ENCODE measurements at places on chromosomes 5 and 9. TPM values are rescaled to one million over a fixed set of nuclear protein-coding genes. Genes with fewer than 3 reads are reported as not detected.

Gene RORB
- not detected for total RNA-seq

Gene EPB41L4B
- not detected for total RNA-seq

Gene TMEM252
- total RNA-seq: not detected

Gene COL15A1
- total RNA-seq: not detected

Gene ALDH1A1
- 0.16 TPM for total RNA-seq

- no peak for DNase-seq
Observed at GRCh38 chr9:12667892-12668291, 25.3 kb upstream of the TYRP1 start.

GRCh38 chr9:2709645-2710101 is 7.6 kb upstream of the KCNV2 start:
- DNase-seq: no peak

- DNase-seq: no peak
Observed at GRCh38 chr9:21465859-21466518, 16.1 kb downstream of the IFNE start.

DNA sequence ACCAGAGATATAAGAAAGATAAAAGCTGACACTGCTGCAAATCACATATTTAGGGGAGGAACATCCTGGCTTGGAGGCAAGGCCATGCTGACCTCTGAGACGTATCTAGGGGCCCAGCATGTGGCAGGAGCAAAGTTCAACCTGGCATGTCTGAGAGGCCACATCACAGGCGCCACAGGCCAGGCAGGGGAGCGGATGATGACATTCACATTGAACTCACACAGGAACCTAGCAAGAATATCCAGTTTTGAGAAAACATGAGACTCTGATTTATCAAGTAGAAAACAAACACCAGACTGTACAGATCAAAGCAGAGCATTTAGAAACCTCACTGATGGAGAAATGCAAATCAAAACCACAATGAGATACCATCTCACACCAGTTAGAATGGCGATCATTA is 64.2 kb upstream of the STK32A start:
- DNase-seq: no peak

DNA sequence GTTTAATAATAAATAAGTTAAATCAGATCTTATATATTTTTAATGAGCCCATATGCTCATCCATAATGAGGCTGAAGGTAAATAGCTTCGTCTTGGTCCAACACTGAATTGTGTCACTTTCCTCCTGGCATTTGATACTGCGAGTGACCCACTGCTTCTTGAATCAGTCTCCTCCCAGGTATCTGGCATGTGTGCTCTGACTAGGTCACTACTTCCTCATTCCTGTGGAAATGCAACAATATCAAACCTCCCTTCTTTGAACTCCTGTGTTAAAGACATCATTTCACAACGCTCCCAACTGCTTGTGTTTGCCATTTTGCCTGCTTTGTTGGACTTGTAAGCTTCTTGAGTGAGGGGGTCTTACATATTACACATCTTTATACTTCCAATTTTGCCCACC is 157.7 kb downstream of the SLC24A2 start:
- DNase-seq: no peak

DNA sequence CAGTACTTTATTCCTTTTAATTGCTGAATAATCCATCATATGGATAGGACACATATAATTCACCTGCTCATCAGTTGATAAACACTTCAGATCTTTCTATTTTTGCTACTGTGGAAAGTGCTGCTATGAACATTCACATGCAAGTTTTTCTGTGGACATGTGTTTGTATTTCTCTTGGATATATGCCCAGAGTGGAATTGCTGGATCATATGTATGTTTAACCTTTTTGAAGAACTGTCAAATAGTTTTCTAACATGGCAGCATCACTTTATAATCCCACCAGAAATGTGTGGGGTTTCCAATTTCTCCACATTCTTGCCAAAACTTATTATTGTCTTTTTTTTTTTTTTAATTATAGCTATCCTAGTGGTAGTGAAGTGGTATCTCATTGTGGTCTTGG is 15.1 kb downstream of the CARTPT start:
- DNase-seq: no peak

DNA sequence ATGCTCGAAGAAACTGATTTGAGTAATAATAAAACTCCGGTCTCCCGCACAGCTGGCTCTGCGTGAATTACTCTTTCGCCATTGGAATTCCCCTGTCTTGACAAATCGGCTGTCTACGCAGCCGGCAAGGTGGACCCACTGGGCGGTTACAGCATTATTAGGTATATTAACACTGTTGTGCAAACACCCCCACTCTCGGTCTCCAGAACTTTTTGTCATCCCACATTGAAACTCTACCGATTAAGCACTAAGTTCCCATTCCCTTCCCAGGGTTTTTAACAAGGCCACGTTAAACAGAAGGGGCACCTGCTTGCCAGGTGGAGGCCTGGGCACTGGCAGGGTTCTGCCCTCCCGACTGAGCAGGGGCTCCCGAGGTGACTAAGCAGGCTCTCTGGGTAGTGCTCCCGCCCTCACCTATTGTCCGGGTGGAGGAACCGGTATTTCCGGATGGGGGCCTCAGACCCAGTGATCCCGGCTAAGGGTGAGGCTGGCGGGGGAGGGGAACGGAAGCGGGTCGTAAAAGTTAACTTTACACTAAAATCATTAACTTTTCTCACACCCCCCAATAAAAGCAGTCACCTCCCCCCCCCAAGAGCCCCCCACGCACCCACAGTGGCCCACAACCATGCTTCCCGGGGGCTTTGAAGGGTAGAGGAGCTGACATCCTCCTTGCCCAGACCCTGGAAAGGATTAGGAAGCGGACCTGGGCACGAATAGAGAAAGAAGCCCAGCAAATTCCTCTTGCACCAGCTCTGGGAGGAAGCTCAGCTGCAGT is 53.5 kb upstream of the TJP2 start:
- DNase-seq: no peak

- DNase-seq: no peak
Observed at GRCh38 chr5:108461628-108462367, 79.9 kb upstream of the FBXL17 start.

GRCh38 chr5:173704615-173705511 is 88.4 kb upstream of the BOD1 start:
- no peak for DNase-seq

- no peak for DNase-seq
Observed at GRCh38 chr5:127492854-127493738, 24.3 kb upstream of the PRRC1 start.
